ENCODE measurements at places on chromosomes 4 and X.

GRCh38 chr4:168524006-168524405 is 27.2 kb downstream of the PALLD start:
- no peak for DNase-seq

GRCh38 chr4:78205591-78205990 is 148.5 kb downstream of the FRAS1 start:
- no peak for DNase-seq

- no peak for DNase-seq
Observed at GRCh38 chr4:177001271-177002175, 208.8 kb upstream of the VEGFC start.

DNA sequence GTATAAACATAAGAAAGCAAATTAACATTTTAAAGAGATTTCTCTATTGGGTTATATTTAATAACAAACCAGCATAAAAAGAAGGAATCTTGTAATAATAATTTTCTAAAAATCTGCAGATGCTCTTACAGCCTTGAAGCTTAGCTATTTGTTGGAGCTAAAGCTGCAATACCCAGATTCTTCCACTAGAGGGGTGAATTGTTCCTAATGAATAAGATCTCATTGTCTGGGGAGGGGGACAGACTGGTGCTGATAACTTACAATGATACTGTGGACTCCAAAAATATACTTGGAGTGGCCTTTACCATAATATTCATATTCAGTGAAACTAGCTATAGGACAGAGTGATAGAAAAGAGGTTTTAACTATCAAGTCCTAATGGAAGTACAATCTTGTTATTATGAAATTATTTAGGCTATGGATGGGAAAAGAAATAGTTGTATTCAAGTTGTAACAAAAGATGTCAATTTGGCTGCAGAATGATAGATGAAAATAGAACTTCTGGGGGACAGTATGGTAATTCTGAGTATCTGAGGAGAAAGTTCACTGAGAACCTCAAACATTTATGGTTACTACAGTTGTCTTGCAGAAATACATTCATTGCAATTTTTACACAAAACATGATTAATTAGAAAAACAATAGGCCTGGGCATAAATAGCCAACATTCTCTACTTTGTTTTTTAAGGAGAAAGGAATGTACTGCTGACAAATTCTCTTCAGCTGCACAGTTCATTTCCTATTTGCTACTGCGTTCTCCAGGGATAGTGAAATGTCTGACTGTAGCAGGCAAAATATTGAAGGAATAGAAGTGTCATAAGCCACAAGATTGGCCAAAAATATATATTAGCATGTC is 443.3 kb downstream of the GBA3 start:
- no peak for DNase-seq

DNA sequence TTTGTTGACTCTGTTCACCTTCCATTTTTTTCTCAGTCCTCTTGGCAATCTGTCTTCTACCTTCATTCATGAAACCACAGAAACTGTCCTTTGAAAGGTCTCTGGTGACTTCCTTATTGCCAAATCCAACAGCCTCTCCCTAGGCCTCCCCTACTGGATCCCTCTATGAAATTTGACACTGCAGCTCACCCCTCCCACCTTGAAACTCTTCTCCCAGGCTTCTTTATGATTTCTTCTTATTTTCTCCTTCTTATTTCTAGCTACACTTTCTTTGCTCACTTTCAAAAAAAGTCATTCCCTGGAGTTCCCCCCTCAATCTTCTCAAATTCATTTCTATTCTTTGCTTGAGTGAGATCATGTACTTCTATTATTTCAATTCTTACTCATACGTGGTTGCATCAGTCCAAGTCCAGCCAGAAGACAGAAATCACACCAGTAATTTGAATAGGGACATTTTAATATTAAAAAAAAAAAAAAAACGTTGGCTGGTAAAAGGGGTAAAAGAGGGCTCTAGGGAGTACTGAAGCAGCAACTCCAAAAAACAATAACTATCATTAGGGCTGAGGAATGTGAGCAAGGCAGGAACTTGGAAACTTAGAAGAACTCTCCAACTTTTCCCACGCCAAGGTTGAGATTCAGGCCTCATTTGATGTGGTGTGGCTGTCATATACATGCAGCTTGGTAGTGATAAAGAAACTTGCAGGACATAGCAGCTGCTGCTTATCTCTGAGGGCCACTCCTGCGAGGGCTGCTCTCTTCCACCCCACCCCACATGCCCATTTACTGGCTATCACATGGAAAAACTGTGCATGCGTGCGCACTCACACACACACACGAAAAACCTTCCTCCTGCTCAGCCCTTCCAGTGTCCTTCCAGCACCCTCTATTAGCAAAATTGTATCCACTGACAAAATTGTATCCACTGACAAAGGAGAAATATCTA is 169.8 kb upstream of the GALNT7 start:
- no peak for DNase-seq

DNA sequence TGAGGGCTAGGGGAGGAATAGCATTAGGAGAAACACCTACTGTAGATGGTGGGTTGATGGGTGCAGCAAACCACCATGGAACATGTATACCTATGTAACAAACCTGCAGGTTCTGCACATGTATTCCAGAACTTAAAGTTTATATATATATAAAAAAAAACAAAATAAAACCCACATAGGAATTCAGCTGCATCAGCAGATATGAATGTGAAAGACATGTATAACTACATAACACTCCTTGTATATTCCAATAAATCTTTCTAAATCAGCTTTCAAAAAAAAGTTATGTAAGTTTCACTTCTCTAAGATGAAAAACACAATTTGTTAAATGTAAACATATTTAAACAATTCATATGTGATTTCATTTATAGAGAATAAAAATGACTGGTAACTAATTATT is 6.0 kb downstream of the GC start:
- DNase-seq, result no peak

DNA sequence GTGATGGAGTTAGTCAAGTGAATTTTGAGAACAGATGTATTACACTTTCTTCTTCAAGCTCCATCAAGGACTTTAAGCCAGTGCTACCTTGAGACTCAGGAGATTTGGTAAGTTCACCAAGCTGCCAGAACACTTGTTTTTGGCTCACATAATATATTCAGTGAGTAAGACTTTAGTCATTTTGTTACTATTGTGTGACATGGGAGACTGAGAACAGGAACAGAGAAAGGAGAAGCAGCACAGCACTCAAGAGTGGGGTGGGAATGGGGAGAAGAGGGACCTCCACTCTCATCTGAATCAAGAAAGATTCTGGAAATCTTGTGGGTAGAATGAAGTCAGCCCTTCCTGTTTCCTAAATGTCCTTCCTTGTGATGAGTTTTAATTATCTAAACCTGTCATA is 87.3 kb upstream of the TET2 start:
- no peak for DNase-seq

- no peak for DNase-seq
Observed at GRCh38 chr4:95231681-95232080, 317.1 kb downstream of the UNC5C start.

GRCh38 chrX:121151293-121151692 is 103.9 kb downstream of the GLUD2 start:
- no peak for DNase-seq

DNA sequence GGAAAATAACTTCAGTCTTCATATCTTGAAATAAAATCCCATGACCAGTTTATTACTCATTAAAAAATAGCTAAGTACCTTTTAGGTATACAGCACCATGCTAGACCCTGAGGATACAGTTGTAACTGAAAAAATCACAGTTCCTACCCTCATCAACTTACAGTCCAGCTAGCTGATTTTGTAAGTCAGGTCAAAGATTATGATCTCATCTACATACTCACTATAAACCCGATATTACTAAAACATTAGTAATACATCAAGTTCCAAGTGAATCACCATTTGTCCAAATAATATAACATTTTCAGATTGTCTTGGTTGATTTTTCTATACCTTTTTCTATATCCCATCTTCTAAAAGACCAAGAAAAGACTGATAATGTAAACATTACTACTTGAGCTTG is 333.9 kb downstream of the INPP4B start:
- no peak for DNase-seq

DNA sequence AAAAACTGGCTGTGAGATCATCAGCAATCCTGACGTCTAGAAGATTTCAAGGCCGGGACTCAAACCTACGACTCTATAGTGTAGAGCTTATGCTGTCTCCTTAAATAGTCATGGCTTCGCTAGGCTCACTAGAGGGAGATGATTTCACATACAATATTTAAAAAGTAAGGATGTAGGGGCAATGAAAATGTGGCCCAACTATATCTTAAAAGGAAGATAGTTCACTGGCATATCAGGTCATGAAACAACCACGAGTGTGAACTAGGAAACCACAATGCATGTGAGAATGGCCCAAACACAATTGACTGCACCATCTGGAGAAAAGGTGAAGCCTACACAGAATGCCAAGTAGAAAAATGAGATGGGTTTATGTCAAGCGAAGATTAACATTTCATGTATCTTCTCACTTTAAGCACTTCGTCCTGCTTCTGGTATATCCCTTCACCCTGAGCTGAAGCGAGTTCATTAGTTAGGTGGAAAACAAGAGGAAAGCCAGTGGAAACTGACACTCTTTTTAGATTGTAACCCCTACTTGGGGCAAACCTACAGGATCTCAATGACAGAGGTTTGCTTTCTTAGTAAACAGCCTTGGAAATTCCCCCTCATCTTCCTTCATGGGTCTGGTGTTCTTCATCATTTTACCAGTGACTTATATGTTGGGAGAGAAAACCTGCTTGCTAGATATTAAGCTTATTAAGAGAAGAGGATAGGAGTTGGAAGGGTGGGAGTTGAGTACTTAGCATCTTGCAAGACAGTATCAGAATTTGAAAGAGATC is 17.4 kb downstream of the FAM9C start:
- DNase-seq, result no peak

- no peak for DNase-seq
Observed at GRCh38 chrX:40012039-40012867, 85.5 kb downstream of the BCOR start.

- no peak for DNase-seq
Observed at GRCh38 chr4:168619266-168619631, 122.4 kb downstream of the PALLD start.

DNA sequence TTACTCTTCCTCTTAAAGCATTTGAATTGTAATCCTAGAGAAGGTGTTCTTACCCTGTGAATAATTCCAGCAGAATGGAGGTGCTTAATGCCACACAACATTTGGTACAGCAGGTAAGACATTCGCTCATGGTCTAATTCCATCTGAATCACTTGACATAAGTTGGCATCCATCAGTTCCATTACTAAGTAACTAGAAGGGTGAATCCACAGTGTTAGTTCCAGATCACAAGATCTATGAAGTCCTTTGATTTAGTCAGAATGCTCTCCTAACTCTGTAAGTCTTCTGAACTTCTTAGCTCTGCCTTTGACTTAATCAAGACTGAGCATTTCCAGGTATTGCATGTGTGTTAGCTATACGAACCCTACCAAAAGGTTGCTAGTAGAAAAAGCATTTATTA is 258.0 kb downstream of the MAPK10 start:
- no peak for DNase-seq

All from DMS 273 treated with DMSO at 0.1 percent for 48 hours (cell line).